ENCODE measurements at places on chromosomes 12 and 14.

DNA sequence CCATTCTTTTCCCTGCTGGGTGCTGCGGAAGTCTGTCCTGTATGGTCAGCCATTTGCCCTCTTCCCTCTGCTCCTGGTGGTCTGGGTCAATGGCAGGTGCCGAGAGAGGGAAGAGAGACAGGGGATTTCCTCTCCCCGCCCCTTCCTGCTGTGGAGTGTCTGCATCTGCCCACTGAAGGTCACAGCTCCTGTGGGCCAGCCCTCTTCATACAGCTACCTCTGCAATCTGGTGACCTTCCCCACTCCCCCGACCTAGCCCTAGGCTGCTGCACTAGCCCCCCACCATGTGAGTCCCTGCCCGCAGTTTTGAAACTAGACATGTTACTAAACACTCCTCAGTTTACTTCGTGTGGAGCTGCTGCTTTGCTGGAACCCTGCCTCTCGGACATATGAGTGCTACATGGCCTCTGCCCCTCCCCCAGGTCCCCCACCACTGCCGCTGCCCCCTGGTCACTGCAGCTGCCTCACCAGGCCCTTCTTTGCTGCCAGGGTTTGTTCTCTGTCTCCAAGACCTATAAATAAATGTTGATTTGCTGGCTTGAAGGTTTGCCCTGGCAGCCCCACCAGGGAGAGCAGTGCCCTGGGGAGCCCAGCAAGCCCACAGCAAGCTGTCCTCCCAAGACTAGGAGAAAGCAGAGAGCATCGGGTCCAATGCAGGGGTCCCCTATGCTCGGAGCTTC is 102.9 kb downstream of the DPF3 start:
- H3K36me3 ChIP-seq, result no peaks in the 10 kb centered on the region
- no peak for DNase-seq
- no peaks in the 10 kb centered on the region for H3K27me3 ChIP-seq
- peak overlapping the region; percentile 55 for H3K27ac ChIP-seq

- peaks cover 9% of the 10 kb centered on the region for H3K36me3 ChIP-seq
- peaks cover 61% of the 10 kb centered on the region for H3K4me1 ChIP-seq
- peak; percentile 60 for DNase-seq
- peak overlapping the region; percentile 69 for H3K4me3 ChIP-seq
- H3K27me3 ChIP-seq, result no peaks in the 10 kb centered on the region
These were observed 121.7 kb upstream of the FUT8 start for GRCh38 chr14:65290830-65291229.

- H3K27me3 ChIP-seq, result peaks cover 6% of the 10 kb centered on the region
- H3K27ac ChIP-seq, result no peak overlapping the region
- no peaks in the 10 kb centered on the region for H3K36me3 ChIP-seq
- no peak overlapping the region for H3K4me3 ChIP-seq
- no peaks in the 10 kb centered on the region for H3K4me1 ChIP-seq
These were observed 2.3 kb downstream of the KRT85 start for GRCh38 chr12:52364901-52365489.

- H3K4me1 ChIP-seq, result peaks cover 42% of the 10 kb centered on the region
- H3K36me3 ChIP-seq, result peaks cover 6% of the 10 kb centered on the region
- peak overlapping the region; percentile 18 for H3K27ac ChIP-seq
These were observed 33.6 kb downstream of the PRORP start for GRCh38 chr14:35155962-35156361.

- H3K36me3 ChIP-seq, result peaks cover 5% of the 10 kb centered on the region
- H3K4me3 ChIP-seq, result no peak overlapping the region
- no peaks in the 10 kb centered on the region for H3K27me3 ChIP-seq
- DNase-seq, result no peak
These were observed 14.4 kb upstream of the POLR3B start for GRCh38 chr12:106343214-106343528.

DNA sequence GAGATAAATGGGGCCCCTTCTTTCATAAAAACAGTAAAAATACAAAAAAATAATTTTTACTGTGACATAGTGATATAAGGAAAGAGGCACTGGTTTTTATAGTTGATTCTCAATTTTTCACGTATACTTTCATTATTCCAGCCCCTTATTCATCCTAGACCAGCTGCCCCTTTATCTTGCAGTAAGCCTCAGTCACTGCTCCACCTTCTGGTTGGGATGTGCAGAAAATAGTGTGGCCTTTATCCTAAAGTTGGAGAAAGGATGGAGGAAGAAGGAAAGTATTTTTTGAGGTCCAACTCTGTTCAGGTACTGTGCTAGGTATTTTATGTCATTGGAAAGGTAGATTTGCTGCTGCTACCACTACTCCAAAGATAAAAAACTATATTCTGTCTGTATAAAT is 172.7 kb downstream of the ANO6 start:
- peak; percentile 2 for DNase-seq
- H3K4me1 ChIP-seq, result no peaks in the 10 kb centered on the region
- H3K27me3 ChIP-seq, result no peaks in the 10 kb centered on the region
- H3K27ac ChIP-seq, result no peak overlapping the region
- H3K36me3 ChIP-seq, result peaks cover 21% of the 10 kb centered on the region

DNA sequence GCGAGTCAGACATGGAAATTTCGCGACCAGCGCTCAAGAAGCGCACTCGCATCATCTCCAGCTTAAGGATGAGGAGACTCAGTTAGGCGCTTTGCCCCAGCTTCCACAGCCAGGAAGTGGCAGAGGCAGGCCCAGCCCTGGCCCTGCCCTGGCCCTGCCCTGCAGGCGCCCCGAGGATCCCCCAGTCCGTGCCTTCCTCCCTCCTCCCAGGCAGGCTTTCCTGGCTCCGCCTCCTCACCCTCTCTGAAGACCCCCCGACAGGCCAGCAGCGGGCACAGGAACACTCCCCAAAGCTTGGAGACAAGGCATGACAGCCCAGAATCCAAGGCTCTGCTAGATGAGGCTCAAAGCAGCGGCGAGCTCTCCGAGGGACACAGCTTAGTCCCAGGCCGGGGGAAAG is 25.1 kb downstream of the UBR7 start:
- DNase-seq, result no peak
- H3K4me1 ChIP-seq, result peaks cover 14% of the 10 kb centered on the region
- peaks cover 13% of the 10 kb centered on the region for H3K36me3 ChIP-seq
- no peak overlapping the region for H3K27ac ChIP-seq
- H3K4me3 ChIP-seq, result peak overlapping the region; percentile 79

- no peak overlapping the region for H3K27ac ChIP-seq
- H3K27me3 ChIP-seq, result no peaks in the 10 kb centered on the region
- no peaks in the 10 kb centered on the region for H3K36me3 ChIP-seq
- H3K4me1 ChIP-seq, result peaks cover 11% of the 10 kb centered on the region
- H3K4me3 ChIP-seq, result no peak overlapping the region
These were observed 17.3 kb downstream of the TMED8 start for GRCh38 chr14:77359626-77360025.

- no peak for DNase-seq
- H3K27me3 ChIP-seq, result no peaks in the 10 kb centered on the region
- no peaks in the 10 kb centered on the region for H3K36me3 ChIP-seq
- H3K4me1 ChIP-seq, result peaks cover 15% of the 10 kb centered on the region
- H3K4me3 ChIP-seq, result no peak overlapping the region
- no peak overlapping the region for H3K27ac ChIP-seq
These were observed 31.7 kb downstream of the AACS start for GRCh38 chr12:125096894-125097293.

DNA sequence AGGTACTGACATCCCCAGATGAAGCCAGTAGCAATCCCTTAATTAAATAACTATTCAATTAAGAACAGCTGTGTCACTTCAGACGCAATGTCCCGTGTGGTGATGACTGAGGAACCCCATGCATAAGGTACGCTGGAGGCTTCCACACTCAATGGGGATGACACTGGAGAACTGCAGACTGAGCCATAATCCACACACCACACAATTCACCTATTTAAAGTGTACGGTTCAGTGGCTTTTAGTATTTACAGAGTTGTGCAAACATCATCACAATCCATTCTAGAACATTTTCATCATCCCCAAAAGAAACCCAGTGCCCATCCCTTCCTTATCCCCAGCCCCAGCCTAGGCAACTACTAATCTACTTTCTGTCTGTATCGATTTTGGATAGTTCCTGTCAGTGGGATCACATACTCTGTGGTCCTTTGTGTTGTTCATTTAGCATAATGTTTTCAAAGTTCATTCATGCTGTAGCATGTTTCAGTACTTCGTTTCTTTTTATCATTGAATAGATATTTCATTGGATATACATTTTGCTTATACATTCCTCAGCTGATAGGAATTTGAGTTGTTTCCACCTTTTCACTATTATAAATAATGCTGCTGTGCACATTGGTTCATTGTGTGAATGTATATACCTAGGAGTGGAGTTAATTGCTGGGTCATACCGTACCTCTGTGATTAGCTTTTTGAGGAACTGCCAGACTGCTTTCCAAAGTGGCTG is 61.1 kb downstream of the NINJ2 start:
- H3K36me3 ChIP-seq, result no peaks in the 10 kb centered on the region
- H3K4me3 ChIP-seq, result no peak overlapping the region
- no peak for DNase-seq
- H3K27me3 ChIP-seq, result no peaks in the 10 kb centered on the region
- no peak overlapping the region for H3K27ac ChIP-seq

DNA sequence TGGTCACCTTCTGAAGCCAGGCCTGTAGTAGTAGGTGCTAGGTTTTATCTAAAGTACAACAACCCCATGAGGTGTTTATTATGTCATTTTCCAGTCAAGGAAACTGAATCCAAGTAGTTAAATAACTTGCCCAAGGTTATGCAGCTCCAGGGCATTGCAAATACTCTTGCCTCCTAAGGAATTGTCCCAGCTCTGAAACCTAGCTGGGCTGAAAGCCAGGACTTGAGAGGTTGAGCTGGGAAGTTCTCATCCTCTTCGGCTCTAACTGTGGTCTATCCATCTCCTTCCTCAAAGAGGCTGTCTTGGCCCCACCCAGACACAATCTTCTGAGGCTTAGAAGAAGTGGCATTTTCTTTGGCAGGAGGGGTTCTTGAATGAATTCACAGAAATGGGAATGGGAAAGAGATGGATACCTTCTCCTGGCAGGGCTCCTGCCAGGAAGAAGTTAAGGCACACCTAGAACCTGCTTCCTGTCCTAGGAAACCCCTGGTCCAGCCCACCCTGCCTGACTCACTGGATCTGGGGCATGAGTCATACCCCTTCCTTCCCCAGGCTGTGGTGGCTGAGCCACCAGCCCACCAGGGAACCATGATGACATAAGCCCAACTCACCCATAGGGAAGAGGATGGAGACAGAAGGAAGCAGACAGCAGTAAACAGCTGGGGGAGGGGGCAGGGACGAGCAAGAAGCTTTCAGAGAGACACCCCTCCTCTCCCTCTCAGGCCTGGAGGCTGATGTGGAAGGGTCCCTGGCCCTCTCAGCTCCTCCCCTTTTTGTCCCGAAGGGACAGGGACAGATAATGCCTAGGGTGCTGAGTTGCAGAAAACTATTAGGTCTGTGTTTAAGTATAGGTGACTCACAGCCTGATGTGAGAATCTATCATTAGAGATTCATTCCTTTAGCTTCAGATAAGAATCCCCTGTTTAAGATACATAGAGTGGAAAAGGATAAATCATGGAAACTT is 2.1 kb upstream of the PLEK2 start:
- H3K4me1 ChIP-seq, result peaks cover 14% of the 10 kb centered on the region
- peak; percentile 48 for DNase-seq
- no peak overlapping the region for H3K27ac ChIP-seq
- no peaks in the 10 kb centered on the region for H3K36me3 ChIP-seq
- no peak overlapping the region for H3K4me3 ChIP-seq

DNA sequence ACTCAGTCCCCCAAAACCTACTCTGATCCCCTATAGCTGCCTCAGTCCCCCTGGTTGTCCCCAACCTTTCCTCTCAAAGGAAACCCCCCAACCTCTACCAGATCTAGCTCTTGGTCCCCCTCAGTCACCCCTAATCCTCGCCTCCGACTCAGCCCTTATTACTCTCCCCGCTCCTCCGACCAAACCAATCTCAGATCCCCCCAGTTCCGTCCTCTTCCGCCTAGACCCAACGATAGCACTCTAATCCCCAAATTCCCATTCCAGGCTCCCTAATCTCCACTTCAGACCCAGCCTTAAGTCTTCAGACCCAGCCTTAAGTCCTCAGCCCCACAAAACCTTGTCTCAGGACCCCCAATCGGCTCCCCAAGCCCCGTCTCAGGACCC is 612 bp downstream of the VPS37B start:
- peaks cover 5% of the 10 kb centered on the region for H3K36me3 ChIP-seq
- peaks cover 13% of the 10 kb centered on the region for H3K27me3 ChIP-seq
- peak overlapping the region; percentile 94 for H3K4me3 ChIP-seq
- DNase-seq, result no peak

GRCh38 chr14:79764323-79764722 is 447.0 kb downstream of the DIO2 start:
- no peak overlapping the region for H3K4me3 ChIP-seq
- H3K4me1 ChIP-seq, result no peaks in the 10 kb centered on the region
- no peaks in the 10 kb centered on the region for H3K27me3 ChIP-seq
- no peak for DNase-seq

- H3K4me1 ChIP-seq, result peaks cover 28% of the 10 kb centered on the region
- H3K27ac ChIP-seq, result no peak overlapping the region
- peaks cover 12% of the 10 kb centered on the region for H3K36me3 ChIP-seq
- no peak overlapping the region for H3K4me3 ChIP-seq
These were observed 165.2 kb downstream of the BTG1 start for GRCh38 chr12:91980389-91980821.
